Fibroblast of lung (primary cell): ENCODE measurements at places on chromosomes 6 and 20. TPM values are rescaled to one million over a fixed set of nuclear protein-coding genes. Genes with fewer than 3 reads are reported as not detected.

DNA sequence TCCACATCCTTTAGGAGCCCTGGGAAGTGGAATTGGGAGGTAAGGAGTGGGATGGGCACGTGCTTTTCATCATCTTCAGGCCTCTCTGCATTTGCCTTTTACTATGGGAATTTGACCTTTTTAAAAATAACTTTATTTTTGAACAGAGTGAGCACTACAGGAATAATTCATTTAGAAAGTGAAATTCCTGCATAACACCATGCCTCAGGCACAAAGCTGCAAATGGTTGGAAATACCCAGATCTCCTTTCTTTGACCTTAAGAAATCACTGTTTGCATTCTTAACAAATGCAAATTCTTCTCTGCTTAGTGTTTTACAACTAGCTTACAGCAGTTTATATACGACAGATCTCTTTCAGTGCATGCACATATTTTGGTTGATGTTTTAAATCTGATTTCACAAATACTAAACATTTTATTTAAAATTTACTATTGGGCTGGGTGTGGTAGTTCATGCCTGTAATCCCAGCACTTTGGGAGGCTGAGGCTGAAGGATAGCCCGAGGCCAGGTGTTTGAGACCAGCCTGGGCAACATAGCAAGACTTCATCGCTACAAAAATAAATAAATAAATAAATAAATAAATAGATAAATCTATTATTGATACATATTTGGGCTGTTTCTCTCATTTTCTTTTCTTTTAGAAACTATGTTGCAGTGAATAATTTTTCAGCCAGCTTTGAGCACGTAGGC lies 24.5 kb downstream of the CST8 start:
- DNase-seq = no peak

DNA sequence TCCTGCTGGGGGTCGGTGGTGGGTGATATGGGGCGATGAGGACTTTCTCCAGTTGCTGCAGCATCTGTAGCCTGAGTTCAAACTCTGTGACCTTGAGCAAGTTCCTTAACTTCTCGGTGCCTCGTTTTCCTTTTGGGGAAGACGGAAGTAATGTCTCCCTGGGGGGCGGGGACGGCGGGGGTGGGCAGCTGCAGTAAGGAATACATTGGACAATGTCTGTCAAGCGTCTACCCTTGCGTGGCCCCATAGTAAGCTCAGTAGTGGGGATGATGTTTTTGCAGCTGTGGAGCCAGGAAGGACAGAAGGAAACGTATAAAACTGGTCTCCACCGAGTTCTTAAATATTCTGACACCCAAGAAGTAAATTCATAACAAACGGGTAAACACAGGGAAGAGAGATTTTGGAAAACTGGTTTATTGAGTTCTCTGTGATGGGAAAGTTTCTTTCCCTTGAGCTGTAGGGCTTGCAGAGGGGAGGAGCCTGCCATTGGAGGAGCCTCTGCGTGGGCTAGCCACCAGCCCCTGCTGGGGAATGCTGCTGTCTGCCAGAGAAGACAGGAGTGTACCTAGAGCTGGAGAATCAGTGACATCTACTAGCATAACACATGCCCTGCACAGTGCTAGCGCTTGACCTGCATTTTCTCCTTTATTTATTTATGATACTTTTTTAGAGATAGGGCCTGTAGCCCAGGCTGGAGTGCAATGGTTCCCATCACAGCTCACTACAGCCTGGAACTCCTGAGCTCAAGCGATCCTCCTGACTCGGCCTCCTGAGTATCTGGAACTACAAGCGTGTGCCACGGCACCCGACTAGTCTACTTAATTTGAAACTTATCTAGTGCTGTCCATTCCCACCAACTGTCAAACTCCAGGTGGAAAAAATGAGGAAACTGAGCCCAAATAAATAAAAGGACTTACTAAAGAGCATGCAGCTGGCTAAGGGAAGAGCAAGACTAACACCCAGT lies 1.2 kb upstream of the ACSS1 start:
- no peak for DNase-seq

DNA sequence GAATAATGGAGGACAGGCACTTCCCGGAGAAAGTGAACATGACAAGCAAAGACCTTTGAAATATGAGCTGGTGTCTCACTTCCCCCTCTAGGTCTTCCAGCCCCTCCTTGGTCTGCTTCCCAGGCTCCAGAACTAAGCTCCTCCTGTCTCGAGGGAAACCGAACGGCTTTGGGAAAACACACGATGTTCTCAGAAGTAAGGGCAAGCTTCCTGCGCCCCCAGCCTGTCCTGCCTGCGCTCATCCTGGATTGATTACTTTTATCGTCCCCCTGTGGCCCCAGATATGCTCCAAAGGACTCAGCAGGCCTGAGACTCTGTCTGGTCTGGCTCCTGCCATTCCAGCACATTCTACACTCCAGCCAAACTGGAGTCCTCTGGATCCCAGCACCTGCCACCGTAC lies 83.4 kb downstream of the ZNF217 start:
- DNase-seq = no peak

GRCh38 chr6:7411328-7411727 lies 21.7 kb downstream of the RIOK1 start:
- no peak for DNase-seq

GRCh38 chr20:5070570-5070969 lies 49.2 kb downstream of the PCNA start:
- DNase-seq = no peak

DNA sequence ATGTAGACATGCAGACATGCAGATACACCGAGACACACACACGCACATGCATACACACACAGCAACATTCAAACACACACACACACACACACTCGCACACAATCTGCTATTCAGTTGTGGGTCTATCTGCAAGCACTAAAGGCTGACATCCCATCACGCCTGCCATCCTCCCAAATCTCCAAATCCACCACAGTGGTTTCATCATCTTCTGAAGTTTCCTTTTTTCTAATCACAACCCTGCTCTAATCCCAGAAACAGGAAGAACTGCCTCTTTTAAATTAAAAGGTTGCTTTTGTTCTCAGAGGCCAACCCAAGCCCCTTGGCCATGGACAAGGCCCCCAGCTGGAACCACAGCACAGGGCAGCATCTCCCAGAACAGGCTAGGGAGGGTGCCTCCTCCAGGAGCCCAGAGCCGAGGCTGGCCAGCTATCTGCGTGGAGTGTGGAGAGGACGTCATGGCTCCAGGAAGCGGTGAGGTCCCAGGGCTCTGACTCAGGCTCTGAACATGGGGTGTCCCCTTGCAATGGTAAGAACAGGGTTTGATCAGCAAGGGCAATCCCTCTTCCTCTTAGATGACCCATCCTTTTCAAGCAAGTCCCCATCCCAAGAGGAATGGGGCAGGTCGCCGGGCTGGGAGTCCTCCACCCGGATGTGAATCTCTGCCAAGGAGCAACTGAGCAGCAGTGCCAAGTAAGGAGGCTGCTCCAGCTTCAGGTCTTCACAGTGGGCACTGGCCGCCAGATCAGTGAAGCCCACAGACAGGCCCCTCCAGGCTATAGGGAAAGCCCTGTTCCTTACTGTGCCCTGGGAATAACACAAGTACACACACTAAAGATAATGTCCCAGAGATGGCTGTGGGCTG lies 14.7 kb downstream of the FOXF2 start:
- peak; percentile 75 for DNase-seq

DNA sequence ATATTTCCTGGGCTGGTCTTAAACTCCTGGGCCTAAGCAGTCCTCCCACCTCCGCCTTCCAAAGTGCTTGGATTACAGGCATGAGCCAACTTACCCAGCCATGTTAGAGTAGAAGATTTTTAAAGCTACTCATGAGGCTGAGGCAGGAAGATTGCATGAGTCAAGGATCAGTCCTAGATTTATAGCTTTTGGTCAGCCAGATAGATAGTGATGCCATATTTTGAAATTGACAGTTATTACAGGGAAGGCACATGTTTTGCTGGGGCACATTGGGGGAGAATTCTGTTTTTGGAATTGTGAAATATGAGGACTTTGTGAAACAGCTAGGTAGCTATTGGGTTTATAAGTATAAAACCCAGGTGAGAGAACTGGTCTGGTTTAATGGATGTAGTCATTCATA lies 40.9 kb downstream of the DOP1A start:
- DNase-seq = no peak

DNA sequence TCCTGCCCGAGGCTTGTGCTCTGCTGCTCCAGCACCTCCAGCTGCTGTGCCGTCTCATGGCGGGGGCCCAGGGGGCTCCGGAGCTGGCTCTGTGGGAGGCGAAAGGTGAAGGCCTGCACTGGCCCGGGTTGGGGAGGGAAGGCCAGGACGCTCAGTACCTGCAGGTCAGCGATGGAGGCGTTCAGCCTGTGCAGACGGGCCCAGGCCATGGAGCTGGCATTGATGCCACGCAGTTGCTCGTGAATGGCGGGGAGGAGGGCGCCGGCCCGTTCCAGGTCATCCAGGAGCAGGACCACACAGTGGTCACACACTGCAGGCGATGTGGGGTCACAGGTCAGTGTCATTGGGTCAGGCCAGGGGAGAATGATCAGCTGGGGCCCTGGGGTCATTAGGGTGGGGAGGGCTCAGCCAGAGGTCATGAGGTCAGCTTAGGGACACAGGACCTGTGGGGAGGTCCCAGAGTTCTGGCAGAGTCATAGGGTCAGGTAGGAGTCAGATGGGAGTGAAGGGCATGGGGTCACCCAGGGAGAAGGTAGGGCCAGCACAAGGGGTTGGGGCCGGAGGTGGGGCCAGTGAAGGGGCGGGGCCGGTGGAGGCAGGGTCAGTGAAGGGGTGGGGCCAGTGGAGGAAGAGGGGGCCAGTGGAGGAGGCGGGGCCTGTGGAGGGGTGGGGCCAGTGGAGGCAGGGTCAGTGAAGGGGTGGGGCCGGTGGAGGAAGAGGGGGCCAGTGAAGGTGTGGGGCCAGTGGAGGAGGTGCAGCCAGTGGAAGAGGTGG lies 18.0 kb downstream of the ADRM1 start:
- no peak for DNase-seq

Gene MYLK4
- polyA plus RNA-seq = 0.24 and 0.59 TPM in 2 replicates
